ENCODE measurements at places on chromosomes 7 and 10.
A peak's percentile ranks its signal among the peaks of the same experiment; 100 is the strongest.

- DNase-seq, result no peak
Observed at GRCh38 chr7:18352339-18353255, 143.0 kb upstream of the HDAC9 start.

DNA sequence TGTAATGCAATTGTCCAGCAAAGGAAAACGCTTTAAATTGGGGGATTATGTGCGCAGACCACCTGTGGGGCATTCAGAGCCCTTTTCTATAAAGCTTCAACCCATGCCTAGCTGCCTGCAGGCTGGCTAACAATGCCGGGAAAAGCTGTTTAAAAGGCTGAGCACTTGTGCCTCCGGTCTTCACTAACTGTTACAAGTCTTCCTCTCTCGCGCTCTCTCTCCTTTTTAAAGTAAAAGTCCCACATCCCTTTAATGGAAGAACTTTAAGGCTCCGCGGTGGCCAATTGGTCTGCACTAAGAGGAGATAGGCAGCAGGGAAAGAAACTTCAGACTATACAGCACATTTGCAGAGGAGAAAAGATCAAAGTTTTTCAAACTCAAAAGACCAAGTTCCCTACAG, 4.6 kb downstream of the FZD8 start:
- no peak for DNase-seq

DNA sequence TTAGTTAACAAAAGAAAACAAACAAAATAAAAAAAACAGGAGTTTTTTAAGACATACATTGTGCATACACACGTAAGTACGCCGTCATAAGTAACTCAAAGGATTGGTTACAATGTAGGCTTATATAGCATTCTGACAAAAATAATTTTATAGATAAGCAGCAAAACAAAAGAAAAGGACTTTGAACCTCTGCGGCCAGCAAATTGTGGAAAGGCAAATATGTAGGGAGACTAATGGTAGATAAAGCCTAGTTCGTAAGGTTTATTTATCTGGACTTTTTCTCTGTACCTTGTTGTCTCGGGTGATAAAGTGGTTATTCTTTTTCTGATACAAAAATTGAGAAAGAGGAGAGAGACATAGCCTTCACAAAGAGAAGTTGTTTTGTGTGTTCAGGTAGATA, 891.9 kb downstream of the CNTNAP2 start:
- no peak for DNase-seq

DNA sequence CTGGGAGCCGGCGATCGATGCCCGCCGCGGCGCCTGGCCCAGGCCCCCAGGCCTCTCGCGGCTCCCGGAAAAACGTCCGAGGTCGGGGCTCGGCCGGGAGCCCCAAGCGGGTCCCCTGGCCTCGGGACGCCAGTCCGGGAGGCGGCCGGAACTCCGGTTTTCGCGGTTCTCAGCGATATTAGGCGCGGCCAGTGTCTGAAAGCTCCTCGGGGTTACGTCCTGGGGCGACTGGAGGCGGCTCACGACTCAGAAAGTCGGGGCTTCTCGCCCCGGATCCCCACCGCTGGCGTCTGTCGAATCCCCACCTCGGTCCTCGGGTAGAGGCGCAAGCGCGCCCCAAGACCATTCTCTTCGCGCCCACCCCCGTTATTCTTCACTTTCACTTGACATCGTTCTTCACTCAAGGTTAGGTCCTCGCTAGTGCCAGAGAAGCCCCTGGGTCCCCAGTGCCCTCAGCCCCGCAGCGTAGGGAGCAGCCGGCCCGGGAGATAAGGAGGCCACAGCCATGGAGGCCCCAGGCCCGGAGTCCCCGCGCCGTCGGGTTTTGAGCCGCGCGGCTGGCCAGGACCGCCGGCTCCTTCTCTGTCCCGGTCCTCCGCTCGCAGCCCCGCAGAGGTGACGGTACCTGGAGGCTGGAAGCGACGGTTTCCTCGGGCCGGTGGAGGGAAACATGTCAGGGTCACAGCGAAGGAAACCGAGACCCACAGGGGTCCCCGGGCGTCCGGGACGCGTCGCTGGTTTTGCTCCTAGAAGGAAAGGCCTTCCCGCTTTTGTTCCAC, 35.2 kb upstream of the EBLN1 start:
- peak; percentile 46 for DNase-seq

GRCh38 chr10:130835068-130835467, 476.5 kb downstream of the TCERG1L start:
- no peak for DNase-seq

DNA sequence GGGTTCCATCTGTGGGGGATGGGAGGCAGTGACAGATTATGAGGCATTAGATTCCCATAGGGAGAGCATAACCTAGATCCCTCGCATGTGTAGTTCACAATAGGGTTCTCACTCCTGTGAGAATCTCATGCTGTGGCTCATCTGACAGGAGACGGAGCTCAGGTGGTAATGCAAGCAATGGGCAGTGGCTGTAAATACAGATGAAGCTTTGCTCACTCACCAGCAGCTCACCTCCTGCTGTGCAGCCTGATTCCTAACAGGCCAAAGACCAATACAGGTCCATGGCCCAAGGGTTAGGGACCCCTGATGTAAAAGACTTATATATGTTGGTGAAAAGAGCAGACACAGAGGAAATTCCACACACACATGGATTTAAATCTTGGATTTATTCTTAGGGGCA, 370.2 kb downstream of the NRG3 start:
- no peak for DNase-seq

GRCh38 chr10:22581461-22581860, 132.9 kb downstream of the PIP4K2A start:
- DNase-seq, result no peak

GRCh38 chr10:60044971-60045370, 138.6 kb upstream of the CCDC6 start:
- DNase-seq, result no peak

DNA sequence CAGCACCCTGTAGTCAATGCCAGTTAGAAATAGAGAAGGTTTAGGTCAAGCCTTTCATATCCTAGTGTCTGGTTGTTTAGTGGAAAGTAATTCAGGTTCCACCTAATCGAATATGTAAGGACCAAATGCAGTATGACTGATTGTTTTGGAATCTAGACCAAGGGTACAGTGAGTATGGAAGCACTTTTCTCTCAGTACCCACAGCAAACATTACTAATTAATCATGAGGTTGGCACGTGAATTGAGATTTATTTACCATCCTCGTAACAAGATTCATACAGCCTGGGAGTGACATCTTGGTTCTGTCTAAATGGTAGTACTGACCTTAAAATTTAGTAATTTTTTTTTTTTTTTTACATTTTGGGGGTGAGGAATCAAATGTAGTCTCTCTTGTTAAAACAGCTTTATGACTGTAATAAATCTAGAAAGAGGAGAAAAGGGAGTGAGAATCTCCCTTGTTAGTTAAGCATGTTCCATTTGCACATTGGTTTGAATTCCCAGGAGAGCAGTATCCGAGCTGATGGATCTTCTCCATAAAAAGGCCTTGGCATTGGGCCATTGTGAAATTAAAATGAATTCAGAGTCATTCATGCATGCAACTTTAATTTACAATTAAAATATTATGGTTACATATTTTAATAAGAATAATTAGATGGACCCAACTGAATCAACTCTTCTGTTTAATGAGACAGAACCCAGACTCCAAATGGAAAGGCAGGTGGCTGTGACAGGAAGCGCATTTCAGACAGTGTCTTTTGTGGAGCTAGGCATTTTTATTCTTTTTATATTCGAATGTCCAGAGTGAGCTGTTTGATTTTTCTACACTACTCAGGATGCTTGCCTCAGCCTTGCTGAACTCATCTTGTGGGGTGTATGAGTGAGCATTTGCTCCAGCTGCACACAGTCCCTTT, 57.6 kb downstream of the SNX10 start:
- no peak for DNase-seq

- DNase-seq, result no peak
Observed at GRCh38 chr10:93272884-93273675, 199.4 kb downstream of the CYP26A1 start.

DNA sequence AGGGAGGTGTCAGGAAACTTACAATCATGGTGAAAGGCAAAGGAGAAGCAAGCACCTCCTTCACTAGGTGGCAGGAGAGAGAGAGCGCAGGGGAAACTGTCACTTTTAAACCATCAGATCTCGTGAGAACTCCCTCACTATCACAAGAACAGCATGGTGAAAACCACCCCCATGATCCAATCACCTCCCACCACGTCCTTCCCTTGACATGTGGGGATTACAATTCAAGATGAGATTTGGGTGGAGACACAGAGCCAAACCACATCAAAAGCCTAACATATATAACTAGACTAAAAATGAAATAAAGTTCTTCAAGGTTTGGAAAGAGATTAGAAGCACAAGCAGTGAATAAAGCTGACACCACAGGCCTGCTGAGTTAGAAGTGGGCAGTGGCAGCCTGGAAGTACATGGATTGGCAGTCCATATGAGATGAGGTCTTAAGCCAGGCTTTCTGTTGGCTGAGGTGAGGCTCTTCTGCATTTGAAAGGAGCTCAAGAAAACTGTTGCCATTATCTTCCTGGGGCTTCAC, 96.4 kb upstream of the MDFIC start:
- DNase-seq, result no peak

DNA sequence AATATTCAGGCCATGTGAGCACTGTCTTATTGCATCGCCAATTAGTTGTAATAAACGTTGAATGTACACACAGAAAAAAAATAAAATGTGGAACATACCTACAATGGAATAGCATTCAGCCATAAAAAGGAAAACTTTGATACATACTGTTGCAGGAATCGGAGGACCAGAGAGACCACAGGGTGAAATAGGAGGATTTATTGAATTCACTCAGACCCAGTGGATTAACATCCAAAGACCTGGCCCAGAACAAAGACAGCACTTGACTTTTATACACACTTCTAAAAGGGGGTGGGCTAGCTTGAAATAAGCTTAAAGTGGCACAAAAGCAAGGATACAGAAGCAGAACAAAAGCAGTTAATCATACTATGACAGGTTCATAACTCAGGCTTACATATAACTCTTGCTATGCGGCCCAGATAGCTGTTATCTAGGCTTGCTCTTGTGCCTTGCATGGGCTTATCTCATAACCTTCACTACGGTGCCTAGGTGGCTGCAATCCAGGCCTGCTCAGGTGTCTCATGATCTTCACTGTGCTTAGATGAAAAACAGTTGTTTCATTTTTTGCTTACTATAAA, 292.2 kb upstream of the TAC1 start:
- no peak for DNase-seq

- peak; percentile 54 for DNase-seq
Observed at GRCh38 chr7:36207451-36208291, 54.6 kb downstream of the EEPD1 start.

DNA sequence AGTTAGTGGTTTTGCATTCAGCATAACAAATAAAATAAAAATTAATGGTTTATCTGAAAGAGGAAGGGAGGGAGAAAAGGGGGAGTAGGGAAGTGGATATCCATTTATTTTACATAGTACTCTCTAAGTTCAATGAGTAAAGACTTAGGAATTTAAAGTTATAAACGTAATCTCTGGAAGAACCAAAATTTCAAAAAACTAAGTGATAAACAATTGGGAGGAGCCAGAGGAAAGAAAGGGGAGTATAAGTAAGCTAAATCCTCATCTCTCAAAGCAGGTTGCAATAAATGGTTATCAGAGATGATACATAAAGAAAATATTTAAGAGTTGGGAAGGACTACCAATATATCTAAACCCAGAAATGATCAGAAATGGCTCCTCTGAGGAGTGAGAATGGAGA, 46.4 kb downstream of the ANK3 start:
- DNase-seq, result no peak

GRCh38 chr10:49594594-49594993, 15.5 kb upstream of the SLC18A3 start:
- no peak for DNase-seq

DNA sequence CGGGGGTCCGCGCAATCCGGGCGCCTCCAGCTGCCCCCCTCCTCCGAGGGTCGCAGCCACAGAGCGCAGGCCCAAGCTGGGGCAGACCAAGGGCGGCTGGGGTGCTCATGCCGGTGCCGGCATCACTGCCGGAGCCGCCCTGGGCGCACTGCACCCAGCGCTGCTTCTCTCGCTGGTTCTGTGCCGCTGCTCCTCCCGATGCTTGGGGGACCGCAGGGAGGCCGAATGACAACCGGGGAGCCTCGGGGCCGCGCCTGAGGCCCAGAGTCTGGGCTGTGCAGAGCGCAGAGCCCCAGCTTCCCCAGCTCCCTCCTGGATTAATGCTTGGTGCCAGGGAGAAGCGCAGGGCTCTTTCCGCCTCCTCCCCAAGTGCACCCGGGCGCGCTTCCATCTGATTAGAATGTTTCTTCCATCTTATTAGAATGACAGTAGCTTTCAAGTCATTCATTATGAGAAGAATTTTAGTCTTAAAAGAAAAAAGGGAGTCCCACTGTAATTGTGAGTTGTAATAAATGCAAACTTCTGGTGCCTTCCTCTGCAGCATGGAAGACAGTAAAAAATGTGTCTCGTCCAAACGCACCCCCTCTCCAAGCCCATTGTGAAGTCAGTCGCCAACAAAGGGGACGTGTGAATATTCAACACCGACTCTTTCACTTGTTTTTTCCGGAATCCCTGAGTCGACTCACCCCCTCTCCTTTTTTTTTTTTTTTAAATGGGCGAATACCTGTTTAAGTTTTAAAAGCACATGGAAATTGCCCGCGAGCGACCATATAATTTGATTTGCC, 19.5 kb upstream of the PTF1A start:
- DNase-seq, result no peak

- DNase-seq, result no peak
Observed at GRCh38 chr10:110870823-110871297, 868 bp upstream of the PDCD4 start.

DNA sequence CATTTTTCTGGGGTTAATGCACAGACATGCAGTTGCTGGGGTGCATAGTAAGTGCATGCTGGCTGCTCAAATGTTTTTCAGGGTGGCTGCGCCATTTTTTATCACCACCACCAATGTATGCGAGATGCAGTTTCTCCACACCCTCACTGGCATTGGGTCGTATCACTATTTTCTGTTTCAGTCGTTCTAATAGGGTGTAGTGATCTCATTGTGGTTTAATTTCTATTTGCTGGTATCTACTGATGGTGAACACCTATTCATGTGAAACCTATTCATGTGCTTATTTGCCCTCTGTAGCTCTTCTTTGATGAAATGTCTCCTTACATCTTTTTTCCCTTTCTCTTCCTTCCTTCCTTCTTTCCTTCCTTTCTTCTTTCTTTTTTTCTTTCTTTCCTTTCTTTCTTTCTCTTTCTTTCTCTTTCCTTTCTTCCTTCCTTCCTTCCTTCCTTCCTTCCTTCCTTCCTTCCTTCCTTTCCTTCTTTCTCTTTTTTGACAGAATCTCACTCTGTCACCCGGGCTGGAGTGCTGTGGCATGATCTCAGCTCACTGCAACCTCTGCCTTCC, 84.3 kb downstream of the ELFN1 start:
- no peak for DNase-seq

DNA sequence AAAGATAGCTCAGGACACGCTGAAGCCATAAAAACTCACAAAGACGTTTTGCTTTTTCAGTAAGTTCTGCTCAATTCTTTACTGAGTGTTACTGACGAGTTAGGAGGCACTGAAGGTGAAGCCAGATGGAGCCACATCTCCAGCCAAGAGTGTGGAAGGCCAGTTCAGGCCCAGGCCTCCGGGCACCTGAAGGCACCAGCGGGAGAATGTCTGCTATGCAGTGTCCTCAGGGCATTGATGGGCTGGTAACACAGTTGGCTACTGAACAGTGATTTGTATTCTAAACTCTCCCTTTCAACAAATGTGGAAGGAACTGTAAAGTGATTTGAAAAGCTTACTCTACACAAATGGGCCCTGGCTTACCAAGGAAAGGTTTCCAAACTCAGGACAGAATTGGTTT, 64.8 kb upstream of the SVIL start:
- DNase-seq, result no peak

- DNase-seq, result no peak
Observed at GRCh38 chr10:20852303-20852702, 44.8 kb downstream of the NEBL start.

GRCh38 chr10:72353028-72353964, 1.4 kb downstream of the DNAJB12 start:
- DNase-seq, result no peak

All from left ventricle myocardium inferior (tissue), 1 donor.